ENCODE measurements at places on chromosomes 4 and X.

- DNase-seq: no peak
Measured at GRCh38 chrX:86021652-86022289, 25.6 kb downstream of the CHM start.

DNA sequence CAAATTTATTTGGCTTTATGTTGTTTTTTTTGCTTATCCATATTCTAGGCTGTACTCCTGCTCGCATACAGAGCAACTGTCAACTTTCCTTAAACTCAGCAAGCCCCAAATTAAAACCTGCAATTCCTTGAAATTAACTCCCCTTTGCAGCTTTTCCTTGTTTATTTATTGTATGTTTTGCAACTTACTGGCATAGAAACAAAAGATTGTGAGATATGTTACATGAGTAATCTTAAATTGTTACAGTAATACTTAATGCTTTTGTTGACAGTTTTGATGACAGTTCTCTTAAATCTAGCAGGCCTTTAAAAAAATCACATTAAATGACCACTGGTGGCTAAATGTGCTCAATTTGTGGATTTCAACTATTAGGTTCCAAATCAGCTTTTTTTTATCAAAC lies 4.5 kb downstream of the DDX3X start:
- no peak for DNase-seq

DNA sequence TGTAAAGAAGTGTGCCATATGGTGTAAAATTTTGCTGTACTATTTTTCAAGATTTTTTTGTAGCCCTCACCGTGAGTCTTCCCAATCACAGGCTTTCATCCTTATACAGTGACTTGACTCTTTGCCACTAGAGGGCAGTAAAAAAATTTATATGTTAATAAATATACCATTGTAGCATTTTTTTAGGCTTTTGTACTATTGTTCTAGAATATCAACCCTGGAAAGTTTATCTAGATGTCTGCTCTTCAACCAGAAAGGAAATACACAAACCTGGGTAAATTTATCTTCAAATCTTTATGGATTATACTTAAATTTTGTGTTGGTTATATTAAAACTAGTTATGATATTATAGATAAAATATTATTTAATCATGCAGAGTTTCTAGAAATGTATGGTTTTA lies 235.3 kb downstream of the TENM3 start:
- no peak for DNase-seq

- no peak for DNase-seq
Measured at GRCh38 chrX:25717122-25717521, 421.0 kb upstream of the MAGEB18 start.

DNA sequence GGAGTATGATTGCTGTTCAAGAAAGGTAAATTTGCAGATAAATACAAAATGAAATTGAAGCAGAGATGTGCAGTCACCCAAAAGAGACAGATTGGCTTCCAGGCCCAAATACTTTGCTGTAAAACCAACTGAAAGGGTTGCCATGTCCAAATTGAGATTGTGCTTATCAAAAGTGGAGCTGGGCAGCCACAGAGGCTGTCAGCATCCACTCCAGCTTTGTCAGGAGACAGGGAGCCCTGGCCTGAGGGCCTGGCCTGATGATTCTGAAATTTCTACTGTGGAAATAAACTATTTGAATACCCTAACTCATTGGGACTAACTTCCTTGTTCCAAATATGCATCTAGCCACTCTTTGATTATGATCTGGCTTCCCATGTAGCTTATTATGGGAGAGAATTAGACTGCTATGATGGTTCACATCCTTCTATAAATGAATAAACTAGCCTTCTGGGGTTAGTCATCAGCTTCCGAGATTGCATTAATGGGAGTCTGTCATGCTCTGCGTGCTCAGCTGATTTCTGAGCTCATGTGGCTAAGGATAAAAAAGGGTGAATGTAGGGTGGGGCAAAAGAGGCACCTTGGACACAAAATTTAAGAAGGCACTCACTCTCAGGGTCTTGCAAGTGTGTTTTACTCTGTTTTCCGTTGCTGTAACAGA lies 48.2 kb downstream of the SLC34A2 start:
- no peak for DNase-seq

DNA sequence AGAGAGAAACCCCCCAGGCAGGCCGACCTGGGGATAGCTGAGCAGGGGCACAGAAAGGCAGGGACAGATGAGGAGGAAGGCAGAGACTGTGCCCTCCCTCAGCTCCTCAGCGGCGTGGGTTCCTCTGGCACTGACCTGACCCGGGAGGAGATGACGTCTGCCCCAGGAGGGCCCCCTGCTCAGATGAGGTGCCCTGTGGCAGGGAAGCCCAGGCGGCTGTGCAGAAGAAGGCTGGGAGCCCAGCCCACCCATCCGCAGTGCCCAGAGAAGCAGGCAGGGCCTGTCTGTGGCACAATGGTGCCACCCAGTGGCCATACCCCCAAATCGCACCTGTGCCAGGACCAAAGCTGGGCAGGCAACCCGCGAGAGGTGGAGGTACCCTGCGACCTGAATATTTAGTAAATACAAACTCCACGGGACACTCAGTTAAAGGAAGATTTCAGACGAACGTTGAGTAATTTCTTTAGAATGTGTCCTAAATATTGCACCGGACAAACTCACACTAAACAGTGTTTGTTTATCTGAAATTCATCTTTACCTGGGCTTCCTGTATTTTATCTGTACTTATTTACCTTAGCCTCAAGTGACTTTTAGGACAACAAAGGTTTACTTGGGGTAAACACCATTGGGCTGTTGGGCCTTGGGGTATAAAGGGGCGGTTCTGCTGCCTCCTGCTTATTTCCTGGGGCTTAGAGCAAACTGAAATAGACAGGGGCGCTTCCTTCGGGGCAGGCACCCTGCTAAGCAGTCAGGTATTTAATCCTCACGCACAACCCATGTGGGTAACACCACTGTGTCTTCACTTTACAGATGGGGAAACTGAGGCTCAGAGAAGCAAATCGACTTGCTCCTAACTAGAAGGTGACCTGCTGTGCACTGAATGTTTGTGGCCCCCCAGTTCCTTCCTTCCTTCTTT lies 46.5 kb upstream of the HMX1 start:
- peak; percentile 47 for DNase-seq

- DNase-seq: no peak
Measured at GRCh38 chr4:73275318-73275654, 16.7 kb upstream of the ANKRD17 start.

DNA sequence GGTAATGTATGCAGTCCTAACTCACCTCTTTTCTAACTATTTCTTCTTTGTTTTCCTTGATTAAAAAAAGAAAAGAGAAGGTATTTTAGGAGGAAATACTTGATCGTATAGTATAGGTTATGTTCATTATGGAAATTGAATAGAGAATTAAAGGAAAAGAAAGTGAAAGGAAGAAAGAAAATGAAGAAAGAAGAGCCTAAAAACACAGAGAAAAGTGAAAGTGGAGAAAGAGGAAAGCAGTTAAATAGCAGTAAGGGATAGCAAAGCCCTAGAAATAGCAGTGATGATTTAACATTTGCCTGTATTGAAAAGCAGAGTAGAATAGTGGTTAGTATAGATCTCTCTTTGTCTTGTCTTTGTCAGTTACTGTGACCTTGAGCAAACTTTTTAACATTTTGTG lies 37.0 kb downstream of the MRPL1 start:
- no peak for DNase-seq

GRCh38 chr4:78150543-78150864 lies 93.4 kb downstream of the FRAS1 start:
- DNase-seq: no peak

DNA sequence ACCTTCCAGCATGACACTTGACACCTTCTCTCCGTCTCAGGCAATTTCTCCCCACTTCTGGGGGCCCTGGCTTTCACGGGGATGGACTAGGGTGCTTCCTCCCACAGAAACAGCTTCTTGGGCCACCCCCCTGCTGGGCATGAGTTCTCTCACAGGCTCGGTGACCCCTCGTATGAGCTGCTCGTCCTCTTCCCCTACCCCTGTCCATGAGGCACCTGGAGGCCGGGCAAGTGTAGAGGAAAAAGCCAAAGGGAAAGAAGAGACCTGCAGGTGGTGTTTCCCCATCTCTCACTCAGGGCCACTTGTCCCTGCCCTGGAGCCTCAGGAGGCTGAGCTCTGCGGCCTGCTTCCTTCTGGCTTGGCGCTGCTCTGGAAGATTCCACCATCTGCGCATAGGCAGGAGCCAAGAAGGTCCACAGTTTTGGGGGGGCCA lies 1.9 kb upstream of the RGS12 start:
- no peak for DNase-seq

- DNase-seq: no peak
Measured at GRCh38 chr4:77728420-77728819, 90.7 kb downstream of the CNOT6L start.

- no peak for DNase-seq
Measured at GRCh38 chr4:7902101-7902553, 37.5 kb downstream of the AFAP1 start.

- no peak for DNase-seq
Measured at GRCh38 chr4:180792541-180792940, 1450.7 kb upstream of the TENM3 start.

GRCh38 chr4:84167564-84167963 lies 331.5 kb downstream of the NKX6-1 start:
- no peak for DNase-seq

- no peak for DNase-seq
Measured at GRCh38 chrX:42241421-42241820, 318.1 kb upstream of the CASK start.

DNA sequence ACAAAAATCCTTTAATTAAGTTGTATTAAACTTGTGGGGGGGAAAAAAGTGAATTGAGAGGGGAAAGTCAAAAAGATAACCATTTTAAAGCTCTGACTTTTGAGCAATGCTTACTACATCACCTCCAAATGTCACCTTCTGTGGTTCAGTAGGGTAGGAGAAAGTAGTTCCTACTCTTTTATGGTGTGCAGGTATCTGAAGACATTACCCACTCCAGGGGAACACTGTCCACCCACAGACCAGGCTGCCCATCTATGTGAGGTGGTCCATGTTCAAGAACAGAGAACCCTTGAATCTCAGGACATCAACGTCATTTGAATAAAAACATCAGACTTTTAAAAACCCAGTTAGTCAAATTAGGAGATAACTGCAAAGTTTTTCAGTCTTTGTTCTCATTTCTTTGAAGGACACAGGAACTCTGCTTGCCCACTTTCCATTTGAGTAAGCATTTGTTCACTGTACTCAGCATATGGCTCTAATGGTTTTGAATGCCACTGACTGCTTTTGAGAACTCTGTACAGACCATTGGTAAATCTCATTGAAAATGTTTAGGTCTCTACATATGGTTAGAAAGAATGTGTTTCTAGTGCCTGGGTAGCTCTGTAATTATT lies 18.4 kb downstream of the NMU start:
- DNase-seq: no peak

DNA sequence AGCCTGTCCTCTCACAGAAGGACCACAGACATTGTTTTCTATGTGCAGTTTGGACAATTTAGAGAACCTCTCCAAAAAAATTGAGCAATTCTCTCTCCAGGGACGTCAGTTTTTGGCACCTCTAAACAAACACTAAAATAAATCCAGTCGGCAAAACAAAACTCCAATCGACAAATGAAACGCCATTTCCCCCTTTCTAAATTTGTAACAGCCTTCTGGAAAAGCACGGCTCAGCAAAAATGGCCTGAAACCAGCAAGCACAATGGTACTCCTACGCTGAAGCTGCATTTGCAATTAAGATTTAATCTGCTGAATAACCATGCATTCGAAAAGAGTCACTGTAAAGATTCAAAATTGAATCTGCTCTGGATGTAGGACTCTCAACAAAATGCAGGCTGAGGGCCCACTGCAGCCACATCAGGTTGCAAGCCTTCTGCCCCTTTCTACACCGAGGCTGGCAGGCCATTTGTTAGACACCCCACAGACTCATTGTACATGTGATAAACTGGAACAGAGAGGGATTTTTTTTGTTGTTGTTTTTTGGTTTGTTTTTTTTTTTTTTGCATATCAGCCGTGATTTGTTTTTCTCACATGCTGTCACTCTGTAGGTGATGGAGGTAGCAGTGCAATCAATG lies 79.9 kb upstream of the MAP3K15 start:
- no peak for DNase-seq

DNA sequence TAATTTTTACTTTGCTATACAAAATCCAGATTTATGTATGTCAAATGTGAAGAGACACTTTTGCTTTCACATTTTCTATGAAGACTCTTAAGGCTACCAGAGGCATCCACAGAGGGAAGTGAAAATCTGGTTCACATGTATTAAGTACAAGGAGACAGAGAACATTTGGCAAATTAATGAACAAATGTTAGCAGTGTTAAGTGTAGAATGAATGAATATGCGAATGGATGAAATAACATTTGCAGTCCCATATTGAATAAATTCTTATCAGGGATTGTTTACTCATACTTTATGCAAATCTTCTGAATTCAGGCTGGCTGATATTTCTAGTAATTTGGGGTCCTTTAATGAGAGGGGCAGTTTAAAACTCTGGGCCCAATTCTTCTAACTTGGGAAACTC lies 159.9 kb downstream of the LDB2 start:
- no peak for DNase-seq

- no peak for DNase-seq
Measured at GRCh38 chr4:127771535-127772275, 10.4 kb upstream of the HSPA4L start.

DNA sequence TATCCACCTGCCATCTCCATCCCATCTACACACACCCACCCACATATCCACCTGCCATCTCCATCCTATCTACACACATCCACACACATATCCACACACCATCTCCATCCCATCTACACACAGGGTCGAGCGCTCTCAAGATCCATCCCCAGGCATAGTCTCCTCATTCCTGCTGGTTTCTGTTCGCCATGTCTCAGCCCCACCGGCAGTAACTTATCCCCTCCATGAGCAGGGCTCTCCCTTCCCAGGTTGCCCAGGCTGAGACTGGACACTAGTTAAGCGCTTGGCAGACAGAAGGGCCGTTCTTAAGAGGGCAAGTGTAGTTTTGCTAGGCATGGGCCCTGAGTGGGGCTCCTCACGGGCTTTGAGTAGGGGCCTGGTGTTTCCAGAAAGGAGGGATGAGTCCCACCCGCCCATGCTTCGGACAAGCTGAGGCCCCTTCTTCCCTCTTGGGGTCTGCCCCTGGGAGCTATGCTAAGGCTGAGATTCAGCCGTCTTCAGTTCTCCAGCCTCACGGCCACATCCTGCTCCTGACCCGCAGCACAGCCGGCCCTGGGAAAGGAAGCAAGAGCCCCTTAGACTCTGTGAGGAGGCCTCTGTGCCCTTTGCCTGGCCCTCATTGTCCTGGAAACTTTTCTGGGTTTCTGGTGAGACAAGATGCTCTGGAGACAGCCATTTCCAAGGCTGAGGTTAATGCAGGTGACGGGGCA lies 20.4 kb downstream of the TMEM271 start:
- DNase-seq: no peak

GRCh38 chrX:9644335-9644734 lies 121.3 kb downstream of the GPR143 start:
- DNase-seq: no peak

GRCh38 chrX:41588271-41588670 lies 100.5 kb upstream of the GPR34 start:
- no peak for DNase-seq

GRCh38 chr4:2289311-2289954 lies 27.5 kb upstream of the MXD4 start:
- no peak for DNase-seq

GRCh38 chrX:105263171-105263570 lies 42.7 kb upstream of the TEX13A start:
- no peak for DNase-seq

GRCh38 chr4:126209147-126209546 lies 894.4 kb downstream of the FAT4 start:
- DNase-seq: no peak
